ENCODE measurements at places on chromosomes 11 and 22. TPM values are rescaled to one million over a fixed set of nuclear protein-coding genes. Genes with fewer than 3 reads are reported as not detected.
A peak's percentile ranks its signal among the peaks of the same experiment; 100 is the strongest.

DNA sequence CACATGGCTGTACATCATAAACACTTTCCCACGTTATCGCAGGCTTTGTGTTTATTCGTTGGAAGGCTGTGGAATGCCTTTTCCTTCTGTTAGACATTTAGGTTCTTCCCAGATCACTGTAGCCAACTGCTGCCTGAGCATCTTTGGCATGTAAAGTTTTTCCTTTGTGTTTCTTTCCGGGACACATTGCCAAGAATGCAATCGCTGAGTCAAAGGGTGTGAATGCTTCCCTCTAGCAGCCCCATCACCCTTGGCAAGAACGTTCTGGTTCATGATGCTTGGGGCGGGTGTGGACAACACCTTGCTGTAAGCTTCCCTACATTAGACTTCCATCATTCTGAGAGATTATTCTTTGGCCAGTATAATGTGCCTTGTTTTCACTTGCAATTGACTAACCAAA, 136.2 kb downstream of the OSBP2 start:
- no peaks in the 10 kb centered on the region for H3K36me3 ChIP-seq
- no peaks in the 10 kb centered on the region for H3K4me1 ChIP-seq
- no peaks in the 10 kb centered on the region for H3K27me3 ChIP-seq

GRCh38 chr11:72012091-72012630, 13.5 kb downstream of the IL18BP start:
- peaks cover 98% of the 10 kb centered on the region for H3K36me3 ChIP-seq
- H3K4me1 ChIP-seq = no peaks in the 10 kb centered on the region
- H3K4me3 ChIP-seq = no peak overlapping the region
- H3K27ac ChIP-seq = no peak overlapping the region
- no peaks in the 10 kb centered on the region for H3K27me3 ChIP-seq

GRCh38 chr11:17827006-17827405, 92.4 kb downstream of the KCNC1 start:
- no peaks in the 10 kb centered on the region for H3K36me3 ChIP-seq
- no peaks in the 10 kb centered on the region for H3K27me3 ChIP-seq
- H3K4me1 ChIP-seq = no peaks in the 10 kb centered on the region
- H3K4me3 ChIP-seq = no peak overlapping the region

GRCh38 chr22:38720350-38720749, 14.6 kb downstream of the GTPBP1 start:
- DNase-seq = no peak
- no peaks in the 10 kb centered on the region for H3K27me3 ChIP-seq
- no peaks in the 10 kb centered on the region for H3K4me1 ChIP-seq
- peaks cover 56% of the 10 kb centered on the region for H3K36me3 ChIP-seq
- no peak overlapping the region for H3K4me3 ChIP-seq

DNA sequence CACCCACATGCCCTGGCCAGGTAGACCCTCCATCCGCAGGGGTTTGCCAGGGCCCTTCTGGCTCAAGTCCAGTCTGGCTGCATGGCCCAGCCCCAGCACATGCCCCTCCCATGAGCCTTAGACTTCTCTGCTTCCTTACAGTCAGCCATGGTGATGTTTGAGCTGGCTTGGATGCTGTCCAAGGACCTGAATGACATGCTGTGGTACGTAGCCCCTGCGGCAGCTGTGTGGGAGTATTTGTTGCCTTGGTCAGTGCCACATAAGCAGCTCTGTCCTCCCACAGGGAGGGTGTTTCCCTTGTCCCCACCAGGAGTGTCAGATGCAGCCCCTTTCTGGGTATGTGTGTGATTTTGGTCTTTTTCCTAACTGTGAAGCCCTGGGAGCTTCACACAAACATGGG, 17.5 kb downstream of the CDC45 start:
- no peaks in the 10 kb centered on the region for H3K4me1 ChIP-seq
- H3K27ac ChIP-seq = no peak overlapping the region
- H3K4me3 ChIP-seq = no peak overlapping the region
- no peak for DNase-seq
- no peaks in the 10 kb centered on the region for H3K27me3 ChIP-seq
- peaks cover 39% of the 10 kb centered on the region for H3K36me3 ChIP-seq

- no peaks in the 10 kb centered on the region for H3K4me1 ChIP-seq
- DNase-seq = no peak
- H3K27me3 ChIP-seq = no peaks in the 10 kb centered on the region
Observed at GRCh38 chr11:115348416-115348815, 155.8 kb downstream of the CADM1 start.

GRCh38 chr11:104049116-104049515, 12.7 kb downstream of the DDI1 start:
- H3K36me3 ChIP-seq = no peaks in the 10 kb centered on the region
- no peak overlapping the region for H3K4me3 ChIP-seq
- no peaks in the 10 kb centered on the region for H3K27me3 ChIP-seq
- DNase-seq = no peak
- H3K27ac ChIP-seq = no peak overlapping the region

DNA sequence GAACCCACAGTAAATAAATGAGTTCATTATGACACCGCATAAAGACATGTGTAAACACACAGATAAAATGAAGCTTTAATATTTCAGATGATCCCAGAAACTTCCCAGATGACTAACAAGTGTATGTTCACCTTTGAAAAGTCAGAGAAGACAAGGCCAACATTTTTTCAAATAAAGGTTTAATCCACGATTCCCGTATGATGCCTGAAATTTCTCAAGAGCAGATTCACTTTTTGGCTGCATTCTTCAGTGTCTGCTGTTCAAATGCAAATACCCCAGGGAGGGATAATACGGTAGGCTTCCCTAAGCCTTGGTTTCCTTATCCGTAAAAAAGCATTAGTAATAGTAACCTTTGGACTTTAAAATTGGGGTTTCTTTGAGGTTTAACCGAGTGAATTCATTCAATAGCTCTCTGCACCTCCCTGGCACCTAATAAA, 62.5 kb downstream of the SYTL2 start:
- no peaks in the 10 kb centered on the region for H3K36me3 ChIP-seq
- H3K27ac ChIP-seq = no peak overlapping the region

GRCh38 chr22:19290400-19291217, 910 bp downstream of the CLTCL1 start:
- peaks cover 26% of the 10 kb centered on the region for H3K4me1 ChIP-seq
- no peaks in the 10 kb centered on the region for H3K36me3 ChIP-seq
- no peak overlapping the region for H3K27ac ChIP-seq
- H3K27me3 ChIP-seq = peaks cover 42% of the 10 kb centered on the region

DNA sequence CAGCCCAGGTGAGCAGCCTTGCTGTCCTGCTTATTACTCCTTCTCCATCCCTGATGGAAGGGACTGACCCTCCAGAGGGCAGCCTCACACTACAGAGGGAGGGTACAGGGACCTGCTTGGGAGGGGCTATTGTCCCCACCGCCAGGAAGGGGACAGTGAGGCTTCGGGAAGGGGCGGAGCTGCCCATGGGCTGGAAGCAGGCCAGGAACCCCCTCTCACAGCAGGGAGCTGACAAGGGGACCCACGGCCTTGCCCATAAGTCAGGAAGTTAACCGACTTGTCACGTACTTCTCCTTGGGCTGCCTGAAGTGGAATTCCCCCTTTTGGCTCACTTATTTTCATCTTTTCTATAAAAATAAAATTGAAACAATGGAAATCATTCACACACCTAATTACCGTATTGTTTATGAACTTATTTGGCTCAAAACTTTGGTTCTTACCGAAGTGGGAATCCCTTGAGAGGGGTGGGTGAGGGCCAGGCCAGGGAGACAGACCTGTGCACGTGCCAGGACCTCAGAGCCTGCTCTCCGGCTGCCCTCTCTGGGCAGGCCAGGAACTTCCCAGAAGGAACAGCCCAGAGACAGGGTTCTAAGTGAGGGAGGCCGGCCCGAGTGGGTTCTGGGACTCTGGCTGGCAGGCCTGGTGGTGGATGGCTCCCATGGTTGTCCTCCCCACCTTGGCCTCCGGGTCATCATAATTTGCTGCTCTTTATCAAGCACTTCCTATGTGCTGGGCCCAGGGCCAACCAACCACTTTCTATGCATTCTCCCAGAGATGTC, 5.8 kb downstream of the MGAT3 start:
- H3K4me3 ChIP-seq = no peak overlapping the region
- peak overlapping the region; percentile 50 for H3K27ac ChIP-seq
- no peaks in the 10 kb centered on the region for H3K36me3 ChIP-seq
- H3K27me3 ChIP-seq = peaks cover 14% of the 10 kb centered on the region

DNA sequence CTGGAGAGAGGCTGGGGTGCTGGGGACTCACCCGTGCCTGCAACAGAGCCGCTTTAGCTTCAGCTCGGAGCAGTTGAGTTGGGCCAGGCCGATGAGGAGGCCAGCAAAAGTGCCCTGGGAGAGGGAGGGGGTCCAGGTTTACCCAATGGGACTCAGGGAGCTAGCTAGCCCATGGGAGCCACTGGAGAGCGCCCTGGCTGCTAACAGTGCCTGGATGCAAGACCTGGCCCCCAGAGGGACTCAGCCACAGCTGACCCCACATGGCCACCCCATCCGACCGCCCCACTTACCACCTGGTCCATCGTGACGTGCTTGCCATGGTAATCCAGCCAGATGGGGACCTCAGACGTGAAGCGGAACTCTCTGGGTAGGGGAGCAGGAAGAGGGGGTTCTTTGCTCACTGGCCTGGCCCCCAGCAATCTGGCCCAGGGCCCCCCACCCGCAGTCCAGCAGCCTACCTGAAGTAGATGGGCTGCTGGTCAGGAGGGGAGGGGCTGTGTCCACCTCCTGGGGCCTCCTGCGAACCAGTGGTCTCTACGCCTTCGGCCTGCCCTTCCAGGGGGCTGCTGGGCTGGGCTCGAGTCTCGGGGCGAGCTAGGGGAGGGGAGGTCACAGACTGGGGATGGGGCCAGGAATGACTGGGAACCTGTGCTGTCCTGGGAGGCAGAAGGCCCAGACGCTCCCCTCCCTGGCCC, 19.1 kb upstream of the EHD1 start:
- no peak overlapping the region for H3K27ac ChIP-seq
- no peak overlapping the region for H3K4me3 ChIP-seq
- DNase-seq = no peak
- no peaks in the 10 kb centered on the region for H3K27me3 ChIP-seq
- H3K4me1 ChIP-seq = peaks cover 7% of the 10 kb centered on the region

GRCh38 chr11:59560290-59560701, 49.0 kb downstream of the OR4D9 start:
- peaks cover 41% of the 10 kb centered on the region for H3K4me1 ChIP-seq
- H3K27me3 ChIP-seq = peaks cover 54% of the 10 kb centered on the region
- no peaks in the 10 kb centered on the region for H3K36me3 ChIP-seq
- peak overlapping the region; percentile 95 for H3K27ac ChIP-seq
- DNase-seq = peak; percentile 77

DNA sequence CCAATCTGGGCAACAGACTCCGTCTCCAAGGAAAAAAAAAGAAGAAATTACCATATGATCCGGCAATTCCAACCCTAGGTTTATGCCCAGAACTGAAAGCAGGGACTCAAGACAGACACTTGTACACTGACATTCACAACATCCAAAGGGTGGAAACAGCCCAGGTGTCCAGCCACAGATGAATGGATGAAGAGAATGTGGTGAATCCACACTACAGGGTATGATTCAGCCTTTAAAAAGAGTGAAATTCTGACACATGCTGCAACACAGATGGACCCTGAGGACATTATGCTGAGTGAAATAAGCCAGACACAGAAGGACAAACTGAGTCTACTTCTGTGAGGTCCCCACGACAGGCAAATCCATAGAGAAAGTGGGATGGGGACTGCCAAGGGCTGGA, 43.9 kb downstream of the SGSM3 start:
- H3K27me3 ChIP-seq = no peaks in the 10 kb centered on the region
- H3K4me1 ChIP-seq = peaks cover 49% of the 10 kb centered on the region
- H3K4me3 ChIP-seq = no peak overlapping the region
- no peak overlapping the region for H3K27ac ChIP-seq

- H3K4me1 ChIP-seq = peaks cover 21% of the 10 kb centered on the region
- no peaks in the 10 kb centered on the region for H3K36me3 ChIP-seq
Observed at GRCh38 chr11:125902277-125902926, 604 bp downstream of the PUS3 start.

DNA sequence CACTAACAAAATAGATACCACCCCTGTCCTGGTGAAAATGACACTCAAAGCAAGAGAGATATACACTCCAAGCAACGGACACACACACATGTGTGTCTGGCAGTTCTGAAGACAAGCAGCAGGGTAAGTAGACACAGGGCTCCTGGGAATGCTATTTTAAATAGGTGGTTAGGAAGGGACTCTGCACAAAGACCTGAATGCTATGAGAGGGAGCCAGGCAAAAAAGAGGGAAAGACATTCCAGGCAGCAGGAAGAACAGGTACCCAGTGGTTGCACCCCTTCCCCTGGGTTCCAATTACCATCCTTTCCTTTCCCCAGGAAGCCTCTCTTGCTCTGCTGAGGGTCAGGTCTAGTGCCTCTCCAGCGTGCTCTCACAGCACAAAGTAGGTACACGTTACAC, 3.0 kb downstream of the UFD1 start:
- H3K4me1 ChIP-seq = peaks cover 12% of the 10 kb centered on the region
- H3K27ac ChIP-seq = no peak overlapping the region
- no peak for DNase-seq

- no peaks in the 10 kb centered on the region for H3K4me1 ChIP-seq
- H3K4me3 ChIP-seq = no peak overlapping the region
- peak overlapping the region; percentile 76 for H3K27ac ChIP-seq
- H3K36me3 ChIP-seq = peaks cover 14% of the 10 kb centered on the region
- no peaks in the 10 kb centered on the region for H3K27me3 ChIP-seq
Observed at GRCh38 chr11:515131-515530, 8.1 kb upstream of the RNH1 start.

DNA sequence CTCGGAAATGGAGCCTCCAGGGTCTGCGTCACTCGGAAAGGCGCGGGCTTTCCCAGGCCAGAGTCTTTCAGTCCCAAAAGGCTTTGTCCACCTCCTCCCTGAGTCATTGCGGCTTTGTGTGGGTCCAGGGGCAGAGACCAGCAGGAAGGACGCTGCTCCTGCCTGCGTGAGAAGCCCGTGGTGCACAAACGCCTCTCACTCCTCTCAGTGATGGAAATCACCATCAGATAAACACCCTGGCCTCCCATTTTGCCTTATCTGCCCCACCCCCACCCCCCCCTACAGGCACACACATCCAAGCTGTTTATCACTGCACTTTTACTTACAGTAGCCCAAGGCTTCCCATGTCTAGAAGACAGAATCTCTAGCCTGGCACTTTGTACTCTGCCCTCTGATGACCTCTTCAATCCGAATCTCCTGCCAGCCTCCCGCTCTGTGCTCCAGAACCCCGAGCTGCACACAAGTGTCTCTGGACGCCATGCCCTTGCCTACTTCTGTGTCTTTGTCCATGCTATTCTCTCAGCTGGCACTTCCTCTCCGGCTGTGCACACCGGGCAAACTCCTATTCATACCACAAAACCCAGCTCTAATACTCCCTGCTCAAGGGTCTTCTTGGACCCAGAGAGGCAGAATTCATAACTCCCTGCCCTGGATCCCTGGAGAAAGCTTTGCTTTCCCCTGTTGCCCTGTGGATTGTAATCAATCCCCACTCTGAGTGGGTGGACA, 954.6 kb downstream of the TBC1D22A start:
- H3K4me1 ChIP-seq = no peaks in the 10 kb centered on the region
- no peak overlapping the region for H3K4me3 ChIP-seq
- no peaks in the 10 kb centered on the region for H3K27me3 ChIP-seq
- no peaks in the 10 kb centered on the region for H3K36me3 ChIP-seq
- DNase-seq = no peak

OR10A3 gene
- not detected for total RNA-seq

CCDC116 gene
- total RNA-seq = 0.09 TPM

RSF1 gene
- total RNA-seq = 51.8 TPM

SERPIND1 gene
- total RNA-seq = 0.05 TPM

GLYATL1 gene
- 4.9 TPM for total RNA-seq

APOL4 gene
- total RNA-seq = 4.8 TPM
